NCI-H1105 treated with DMSO at 0.1 percent for 48 hours (cell line): ENCODE measurements at places on chromosomes 1 and 21.
A peak's percentile ranks its signal among the peaks of the same experiment; 100 is the strongest.

DNA sequence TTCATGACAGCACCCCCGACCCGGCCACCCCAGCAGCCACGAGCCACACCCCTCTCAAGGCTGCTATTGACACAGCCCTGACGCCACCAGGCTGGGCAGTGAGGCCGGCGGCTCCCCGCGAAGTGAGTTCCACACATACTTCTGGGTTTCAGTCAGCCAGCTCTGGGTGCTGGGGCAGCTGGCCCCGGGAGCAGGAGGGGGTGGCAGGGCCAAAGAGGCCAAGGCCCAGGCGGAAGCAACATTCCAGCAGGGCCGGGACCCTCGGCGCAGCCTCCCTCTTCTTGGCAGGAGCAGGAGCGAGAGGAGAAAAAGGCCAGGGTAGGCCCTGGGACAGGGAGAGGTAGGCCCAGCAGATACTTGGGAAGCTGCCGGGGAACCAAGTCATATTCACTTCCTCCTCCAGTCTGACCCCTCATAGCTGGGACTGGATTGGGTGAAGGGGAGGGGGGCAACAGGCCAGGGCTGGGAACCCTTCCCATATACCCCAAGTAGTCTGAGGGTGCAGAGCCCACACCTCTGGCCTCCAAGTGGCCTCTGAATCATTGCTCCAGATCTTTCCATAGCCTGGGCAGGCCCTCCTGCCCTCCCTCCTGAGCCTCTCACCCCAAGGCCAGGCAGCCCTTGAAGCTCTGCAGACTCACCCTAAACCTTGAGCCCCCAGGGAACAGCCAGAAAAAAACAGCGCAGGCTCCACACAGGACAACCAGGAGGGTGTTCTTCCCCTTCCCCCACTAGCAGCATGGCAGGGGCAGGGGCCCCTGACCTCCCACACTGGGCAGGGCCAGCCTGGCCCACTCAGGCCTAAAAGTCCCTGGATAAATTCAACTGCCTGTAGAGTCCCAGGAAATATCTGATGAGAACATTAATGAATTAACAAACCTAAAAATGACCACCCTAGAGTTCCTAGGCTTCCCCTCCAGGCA lies 5.7 kb downstream of the HSPG2 start:
- DNase-seq = no peak

- DNase-seq = no peak
These were observed 70.8 kb downstream of the PLA2G4A start for GRCh38 chr1:186899577-186899976.

- DNase-seq = no peak
These were observed 616.9 kb downstream of the KIF26B start for GRCh38 chr1:245771511-245772281.

GRCh38 chr1:206606867-206607266 lies 5.4 kb downstream of the EIF2D start:
- DNase-seq = peak; percentile 33

DNA sequence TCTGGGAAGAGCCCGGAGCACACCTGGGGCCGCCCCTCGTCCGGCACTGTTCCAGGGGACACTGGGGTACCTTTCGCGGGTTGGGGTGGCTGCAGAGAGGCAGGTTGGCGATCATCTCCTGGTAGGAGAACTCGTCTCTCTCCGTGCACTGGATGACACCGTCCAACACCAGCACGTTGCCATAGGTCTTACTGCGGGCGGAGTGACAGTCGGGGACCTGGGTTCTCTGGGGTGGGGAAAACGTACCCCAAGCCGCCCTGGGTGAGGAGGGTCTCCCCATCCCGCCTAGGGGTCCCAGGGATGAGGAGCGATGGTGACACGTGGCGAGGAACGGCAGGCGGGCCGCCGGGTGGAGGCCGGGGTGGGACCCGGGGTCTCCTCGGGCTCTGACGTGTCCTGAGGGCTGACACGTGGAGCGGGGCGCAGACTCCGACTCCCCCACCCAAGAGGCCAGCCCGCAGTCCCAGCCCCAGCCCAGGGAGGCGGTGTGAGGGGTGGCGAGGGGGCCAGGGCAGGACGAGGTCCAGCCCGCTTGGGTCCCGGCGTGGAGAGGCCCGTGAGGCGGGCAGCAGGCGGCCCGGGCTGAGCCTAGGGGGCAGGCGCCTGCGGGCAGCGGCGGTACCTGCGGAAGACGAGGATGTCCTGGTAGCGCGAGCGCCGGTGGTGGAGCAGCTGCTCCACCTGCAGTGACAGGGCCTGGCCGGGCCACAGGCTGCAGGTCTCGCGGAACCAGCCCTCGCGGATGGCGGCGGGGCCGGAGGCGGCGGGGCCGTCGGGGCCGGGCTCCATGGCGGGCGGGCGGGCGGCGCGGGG lies 457 bp downstream of the SRM start:
- DNase-seq = peak; percentile 61

DNA sequence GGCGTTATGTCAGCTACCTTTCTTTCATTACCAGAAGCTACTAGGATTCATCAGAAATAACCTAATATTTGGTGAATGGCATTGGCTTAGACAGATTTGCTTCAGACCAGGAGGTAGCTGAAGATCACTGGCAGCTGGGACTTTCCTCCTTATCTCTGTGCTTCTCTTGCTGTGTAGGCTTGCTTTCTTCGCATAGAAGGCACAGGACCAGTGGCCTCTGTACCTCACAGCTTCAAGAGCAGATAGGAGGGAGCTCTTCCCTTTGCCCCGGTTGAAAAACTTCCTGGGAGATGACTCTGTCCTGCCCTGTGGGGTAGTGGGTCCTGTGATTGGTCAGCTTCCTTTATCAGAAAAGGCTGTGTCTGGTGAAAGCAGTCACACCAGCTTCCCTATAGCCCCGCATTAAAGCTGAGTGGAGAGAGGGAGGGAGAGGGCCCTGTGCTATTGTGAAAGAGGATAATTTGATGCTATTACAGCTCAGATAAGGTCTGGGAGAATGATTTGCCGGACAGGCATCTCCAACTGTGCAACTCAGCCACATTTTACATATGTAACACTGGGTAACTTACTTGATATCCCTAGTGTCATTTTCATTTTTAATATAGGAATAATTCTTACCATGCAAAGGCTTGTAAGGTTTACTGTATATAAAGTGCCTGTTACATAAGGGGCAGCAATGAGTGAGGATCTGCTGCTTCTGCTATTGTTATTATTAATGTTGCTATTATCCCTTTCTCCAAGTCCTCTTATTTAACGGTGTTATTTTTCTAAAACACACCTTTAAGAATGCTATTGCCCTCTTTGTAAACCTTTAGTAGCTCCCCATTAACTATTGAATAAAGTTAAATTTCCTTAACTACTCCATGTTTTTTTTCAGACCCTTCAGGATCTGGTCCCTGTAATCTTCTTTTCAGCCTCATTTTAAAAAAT lies 31.6 kb downstream of the OSBPL9 start:
- DNase-seq = no peak

DNA sequence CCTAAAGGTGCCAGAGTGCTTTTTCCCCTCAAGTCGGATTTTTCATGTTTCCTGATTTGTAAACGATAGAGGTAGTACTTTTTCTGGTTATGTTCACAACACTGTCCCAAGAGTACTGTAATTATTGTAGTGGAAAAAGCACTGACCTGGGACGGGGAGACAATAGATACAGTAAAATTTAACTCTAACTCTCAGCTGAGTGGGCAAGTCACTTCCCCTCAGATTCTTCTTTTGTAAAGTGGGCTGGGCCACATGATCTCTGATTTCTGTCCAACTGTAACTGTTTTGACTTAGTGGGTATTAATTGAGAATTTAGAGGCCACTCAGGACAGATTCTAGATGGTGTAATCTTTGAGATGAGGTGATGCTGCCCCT lies 19.1 kb downstream of the MARCKSL1 start:
- no peak for DNase-seq

DNA sequence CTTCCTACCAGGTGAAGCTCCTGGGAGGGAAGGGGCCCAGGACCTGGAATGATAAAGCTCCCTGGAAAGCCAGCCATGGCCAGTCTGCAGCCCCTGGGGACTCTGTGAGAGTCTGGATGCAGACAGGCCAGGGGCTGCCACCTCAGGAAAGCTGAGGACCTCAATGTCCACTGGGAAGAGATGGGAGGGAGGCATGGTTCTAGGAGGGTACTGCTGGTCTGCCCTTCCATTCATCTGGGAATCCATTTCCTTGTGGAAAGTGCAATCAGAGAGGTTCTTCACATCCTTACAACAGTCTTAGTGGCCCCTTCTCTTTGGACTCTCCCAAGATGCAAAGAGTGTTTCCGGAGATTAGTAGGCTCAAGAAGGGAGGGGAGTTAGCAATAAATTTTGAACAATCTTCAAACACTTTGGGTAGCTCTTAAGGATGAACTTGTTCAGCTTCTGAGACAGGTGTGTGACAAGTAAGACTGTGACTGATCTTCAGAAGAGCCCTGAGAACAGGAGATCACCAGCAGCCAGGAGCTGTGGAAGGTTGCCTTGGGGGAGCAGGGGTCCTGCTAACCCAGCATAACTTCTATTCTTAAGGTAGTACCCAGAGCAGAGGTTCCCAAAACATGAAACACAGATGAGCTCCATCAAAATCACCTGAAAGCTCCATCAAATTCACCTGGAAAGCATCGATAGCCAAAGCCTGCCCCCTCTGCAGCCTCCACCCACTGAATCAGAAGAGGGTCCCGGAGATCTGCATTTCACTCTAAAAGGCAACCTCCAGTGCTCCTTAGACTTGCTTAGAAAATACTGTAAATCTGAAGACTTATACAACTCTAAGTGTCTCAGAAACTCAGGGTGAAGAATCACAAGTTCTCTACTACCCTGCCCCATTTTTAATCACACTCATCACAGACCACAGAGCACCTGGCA lies 616 bp upstream of the LAX1 start:
- DNase-seq = no peak

GRCh38 chr21:32325706-32326105 lies 27.1 kb downstream of the MRAP start:
- DNase-seq = no peak

DNA sequence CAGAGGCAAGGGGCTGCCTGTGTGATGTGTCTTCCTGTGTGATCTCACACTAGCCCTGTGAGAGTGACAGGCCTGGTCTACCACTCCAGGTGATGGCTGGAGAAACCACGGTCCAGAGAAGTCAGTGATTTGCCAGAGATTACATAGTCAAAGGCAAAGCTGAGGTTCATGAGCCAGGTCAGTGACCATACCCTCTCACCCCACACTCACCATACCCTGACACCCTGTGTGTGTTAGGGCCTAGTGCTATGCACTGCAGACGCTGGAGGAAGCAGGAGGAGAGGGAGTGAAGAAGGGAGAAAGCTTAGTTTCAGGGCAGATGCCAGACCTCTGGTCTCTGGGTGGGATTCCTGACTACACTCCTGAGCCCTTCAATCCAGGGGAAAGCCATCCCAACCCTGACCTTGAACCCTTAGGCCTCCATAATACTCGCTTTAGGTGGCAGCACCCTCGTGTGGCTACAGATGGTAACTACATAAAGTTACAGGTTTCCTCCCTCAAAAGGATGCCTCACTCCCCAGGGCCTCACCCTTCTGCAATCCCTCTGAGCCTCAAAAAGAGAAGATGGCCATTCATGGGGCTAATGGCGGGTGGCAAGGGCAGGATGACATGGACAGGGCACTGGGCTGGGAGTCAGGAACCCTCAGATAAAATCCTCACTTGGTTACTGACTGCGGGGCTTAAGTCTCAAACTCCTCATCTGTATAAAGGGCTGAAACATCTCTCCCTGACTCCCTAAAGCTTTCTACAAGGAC lies 20.8 kb upstream of the SDC3 start:
- DNase-seq = peak; percentile 42

DNA sequence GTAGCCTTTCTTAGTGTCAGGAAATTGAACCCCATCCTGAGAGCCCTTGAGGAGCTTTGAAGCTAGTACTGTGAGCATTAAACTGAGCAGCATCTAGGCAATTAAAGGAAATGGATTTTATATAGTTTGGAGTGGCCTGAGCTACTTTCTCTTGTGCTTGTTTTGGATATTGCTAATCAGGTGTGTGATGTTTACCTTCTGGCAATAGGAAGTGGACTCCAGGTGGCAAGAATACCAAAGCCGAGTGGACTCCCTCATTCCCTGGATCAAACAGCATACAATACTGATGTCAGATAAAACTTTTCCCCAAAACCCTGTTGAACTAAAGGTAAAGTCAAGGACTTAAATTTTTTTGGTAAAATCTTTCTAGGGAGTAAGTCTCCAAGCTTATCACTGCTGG lies 79.4 kb downstream of the MACF1 start:
- DNase-seq = peak; percentile 14

DNA sequence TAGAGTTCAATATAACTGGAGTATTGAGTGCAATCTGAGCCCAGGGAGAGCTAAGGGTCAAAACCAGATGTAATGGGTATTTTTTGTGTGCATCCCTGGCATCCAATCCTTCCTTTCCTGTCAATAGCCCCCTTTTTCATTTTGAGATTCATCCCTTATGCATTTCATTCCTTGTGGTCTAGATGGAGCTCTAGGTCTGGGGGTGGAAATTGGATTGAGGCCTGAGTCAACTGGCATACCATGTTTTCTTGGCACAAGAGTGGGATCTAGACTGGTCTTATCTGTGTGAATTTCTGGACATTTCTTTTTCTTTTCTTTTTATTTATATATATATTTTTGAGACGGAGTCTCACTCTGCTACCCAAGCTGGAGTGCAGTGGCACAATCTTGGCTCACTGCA lies 67.3 kb upstream of the RAB3GAP2 start:
- DNase-seq = peak; percentile 4

- DNase-seq = no peak
These were observed 14.9 kb downstream of the COLGALT2 start for GRCh38 chr1:184022668-184023067.

GRCh38 chr1:33682371-33682770 lies 181.5 kb upstream of the HMGB4 start:
- no peak for DNase-seq

- DNase-seq = no peak
These were observed 50.0 kb downstream of the BEND5 start for GRCh38 chr1:48726557-48727215.

GRCh38 chr1:246214708-246215509 lies 292.2 kb downstream of the SMYD3 start:
- DNase-seq = no peak

DNA sequence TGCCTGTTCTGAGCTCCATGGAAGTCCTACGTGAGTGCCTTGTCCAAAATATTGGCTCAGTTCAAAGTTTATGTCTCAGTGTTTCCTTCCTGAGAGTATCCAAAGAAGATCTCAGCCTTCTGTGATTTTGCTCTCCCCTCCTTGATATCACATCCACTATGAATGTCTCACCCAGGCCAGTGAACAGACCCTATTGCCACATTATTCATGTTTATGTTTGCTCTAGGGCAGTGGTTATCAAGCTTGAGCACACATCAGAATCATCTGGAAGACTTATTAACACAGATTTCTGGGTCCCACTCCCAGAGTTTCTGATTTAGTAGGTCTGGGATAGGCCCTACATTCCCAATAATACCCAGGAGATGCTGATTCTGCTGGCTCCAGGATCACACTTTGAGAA lies 145.0 kb upstream of the FGGY start:
- no peak for DNase-seq

DNA sequence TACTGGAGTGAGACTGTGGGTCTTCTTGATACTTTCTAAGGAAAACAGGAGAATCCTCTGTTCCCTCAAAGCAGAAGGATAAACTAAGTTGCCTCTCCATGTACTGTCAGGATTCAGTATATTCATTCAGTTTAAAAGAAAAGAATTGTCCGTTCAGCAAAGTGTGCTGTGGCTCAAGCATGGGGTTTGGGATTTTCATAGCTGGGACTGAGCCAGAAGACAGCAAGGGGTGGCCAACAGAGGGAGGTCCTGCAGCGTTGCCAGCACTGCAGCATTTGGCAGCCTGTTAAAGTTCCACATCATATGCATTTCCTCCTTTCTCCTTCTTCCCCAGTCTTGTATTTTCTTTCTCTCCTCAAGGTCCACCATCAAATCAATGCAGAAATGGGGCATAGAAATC lies 75.1 kb downstream of the DTL start:
- DNase-seq = no peak

- no peak for DNase-seq
These were observed 9.0 kb downstream of the COL18A1 start for GRCh38 chr21:45413922-45414321.

- DNase-seq = no peak
These were observed 12.6 kb downstream of the MCL1 start for GRCh38 chr1:150566589-150567340.
